NCI-H774 (cell line): ENCODE measurements at places on chromosomes 5 and 9.
A peak's percentile ranks its signal among the peaks of the same experiment; 100 is the strongest.

DNA sequence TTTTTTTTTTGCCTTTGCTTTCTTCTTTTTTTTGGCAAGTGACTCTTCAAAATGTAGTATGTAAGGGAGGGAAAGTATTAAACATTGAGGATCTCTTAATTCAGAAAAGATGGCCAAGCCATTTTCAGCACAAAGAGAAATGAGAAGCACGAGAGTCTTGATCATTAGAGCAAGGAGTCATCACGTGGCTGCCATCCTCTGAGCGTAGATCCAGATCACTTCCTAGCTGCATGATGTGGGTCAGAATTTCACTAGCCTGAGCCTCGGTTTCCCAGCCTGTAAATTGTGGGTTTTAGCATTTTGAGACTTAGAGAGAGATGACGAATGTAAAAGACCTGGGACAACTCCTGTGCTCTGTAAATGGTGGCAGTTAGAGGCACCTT is 312.9 kb downstream of the ARHGEF28 start:
- no peak for DNase-seq

- DNase-seq, result peak; percentile 60
Measured at GRCh38 chr9:107489144-107489673, 360 bp downstream of the KLF4 start.

- DNase-seq, result no peak
Measured at GRCh38 chr9:7324152-7324598, 475.4 kb downstream of the DMAC1 start.

- no peak for DNase-seq
Measured at GRCh38 chr5:65244031-65244430, 237.7 kb downstream of the ADAMTS6 start.

DNA sequence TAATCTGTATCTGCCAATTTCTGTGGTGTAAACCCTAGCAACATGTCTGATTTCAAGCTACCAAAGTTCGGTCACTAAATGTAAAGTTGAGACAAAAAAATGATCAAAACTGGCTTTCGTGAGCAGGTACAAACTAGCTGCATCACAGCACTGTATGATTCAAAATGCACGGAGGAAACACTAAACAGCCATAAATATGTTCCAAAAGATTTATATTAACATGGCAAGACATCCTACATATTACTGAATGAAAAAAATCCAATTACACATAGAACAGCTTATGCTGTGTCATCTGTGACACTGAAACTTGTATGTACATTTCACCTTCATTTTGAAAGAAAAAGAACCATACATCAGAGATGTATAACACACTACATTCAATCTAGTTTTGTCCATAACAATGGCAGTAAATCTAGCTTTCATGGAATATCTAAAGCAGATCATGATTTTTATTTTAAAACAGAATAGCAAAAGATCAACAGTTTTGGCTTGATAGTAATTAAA is 14.4 kb downstream of the GNAQ start:
- DNase-seq, result no peak

GRCh38 chr9:122126331-122127261 is 33.0 kb downstream of the NDUFA8 start:
- no peak for DNase-seq

DNA sequence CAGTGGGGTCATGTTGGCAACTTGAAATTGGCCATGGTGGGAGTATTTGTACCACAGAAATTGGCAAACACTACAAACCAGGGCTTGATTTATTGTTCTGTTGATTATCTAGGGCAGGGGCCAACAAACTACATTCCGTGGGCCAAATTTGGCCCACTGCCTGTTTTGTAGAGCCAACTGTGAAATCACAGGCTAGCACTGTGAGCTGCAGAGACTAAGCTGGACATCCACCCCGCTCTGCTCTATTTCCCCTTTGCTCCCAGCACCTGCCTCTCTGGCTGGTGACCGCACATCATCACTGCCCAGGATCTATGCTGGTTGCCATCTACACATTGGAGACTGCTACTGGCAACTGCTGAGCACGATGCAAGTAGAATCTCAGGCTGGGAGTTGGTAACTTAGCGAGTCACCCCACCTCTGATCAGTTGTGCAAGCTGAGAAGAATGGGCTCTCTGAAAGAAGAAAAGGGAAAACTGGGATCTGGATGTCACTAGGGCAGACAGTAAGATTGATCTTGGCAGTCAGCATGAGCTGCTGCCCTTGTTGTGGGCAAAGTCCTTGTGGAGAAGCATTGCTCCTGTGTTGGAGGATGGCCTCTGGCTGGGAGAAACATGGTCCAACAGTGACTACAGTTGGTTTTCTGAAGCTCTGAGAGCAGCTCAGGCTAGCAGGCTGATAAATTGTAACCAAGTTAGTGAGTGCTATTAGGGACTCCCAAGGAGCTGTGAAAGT is 144.7 kb upstream of the RAD23B start:
- no peak for DNase-seq

DNA sequence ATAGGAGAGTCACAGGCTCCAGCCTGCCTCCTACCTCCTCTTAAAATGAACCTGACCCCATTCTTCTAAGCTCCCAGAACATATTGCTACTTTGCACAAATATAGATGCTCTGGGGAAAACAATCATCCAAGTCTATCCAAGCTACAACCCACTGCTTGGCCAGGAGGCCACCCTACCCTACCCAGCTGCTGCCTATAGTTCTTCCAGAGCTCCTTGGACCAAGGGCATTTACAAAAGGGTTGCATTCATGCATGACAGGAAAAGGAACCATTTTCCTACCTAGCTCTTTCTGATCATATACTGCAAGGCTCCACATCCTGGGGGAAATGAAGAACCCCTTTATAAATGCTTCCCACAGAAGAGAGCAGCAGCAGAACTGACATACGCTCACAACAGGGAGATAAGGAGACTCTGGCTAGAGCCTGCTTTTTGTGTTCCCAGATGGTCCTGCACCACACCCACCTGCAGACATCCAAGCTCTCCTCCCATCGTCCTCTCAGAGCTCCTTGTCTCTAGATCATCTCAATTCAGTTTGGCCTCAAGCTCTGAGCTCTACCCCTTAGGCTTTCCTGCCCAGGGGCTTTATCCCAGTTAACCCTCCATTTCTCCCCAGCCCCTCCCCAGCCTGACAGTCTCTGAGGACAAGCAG is 185.5 kb downstream of the SPOCK1 start:
- no peak for DNase-seq

GRCh38 chr5:154829589-154830218 is 20.7 kb downstream of the FAXDC2 start:
- DNase-seq, result no peak

- no peak for DNase-seq
Measured at GRCh38 chr5:176396330-176396729, 7.8 kb downstream of the HIGD2A start.

DNA sequence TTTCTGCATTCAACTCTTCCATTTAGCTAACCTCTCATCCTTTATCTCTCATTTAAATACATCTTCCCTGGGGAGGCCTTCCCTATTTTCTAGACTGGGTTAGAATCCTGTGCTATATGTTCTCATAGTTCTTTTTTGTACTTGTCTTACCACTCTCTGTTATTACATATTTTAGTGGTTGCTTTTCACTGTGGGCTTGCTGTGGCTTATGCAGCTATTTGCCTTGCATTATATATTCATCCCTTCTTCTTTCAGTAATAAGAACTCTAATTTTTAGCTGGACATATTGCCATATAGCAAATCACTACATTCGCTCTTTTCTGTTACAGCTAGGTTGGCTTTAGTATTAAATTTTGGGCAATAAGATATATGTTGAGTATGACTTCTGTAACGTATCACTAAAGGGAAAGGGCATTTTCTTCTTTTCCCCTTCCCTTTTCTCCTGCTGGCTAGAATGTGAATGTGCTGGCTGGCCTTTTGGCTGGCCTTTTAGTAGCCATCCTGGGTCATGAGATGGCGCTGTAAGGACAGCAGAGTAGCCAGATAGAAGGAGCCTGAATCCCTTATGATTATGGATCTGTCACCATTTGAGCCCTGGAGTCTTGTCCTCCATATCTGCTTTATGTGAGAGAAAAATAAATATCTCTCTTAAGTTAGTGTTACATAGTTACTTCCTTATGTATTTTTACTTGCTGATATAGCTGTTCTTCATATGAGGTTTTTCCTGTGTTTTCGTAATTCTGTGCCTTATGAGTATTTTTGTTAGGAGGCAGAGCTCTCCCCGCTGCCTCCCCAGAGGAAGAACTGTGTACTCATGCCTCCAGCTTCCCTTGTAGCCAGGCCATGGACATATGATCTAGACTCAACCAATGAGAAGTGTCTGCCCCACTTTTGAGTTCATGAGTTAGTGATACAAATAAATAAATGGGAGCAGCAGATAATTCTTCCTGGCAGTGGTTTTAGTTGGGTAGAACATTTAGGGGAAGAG is 65.8 kb downstream of the NDUFAF2 start:
- no peak for DNase-seq

GRCh38 chr5:113195251-113195650 is 218.7 kb downstream of the DCP2 start:
- DNase-seq, result no peak

GRCh38 chr9:98900244-98900643 is 43.5 kb upstream of the COL15A1 start:
- DNase-seq, result no peak

DNA sequence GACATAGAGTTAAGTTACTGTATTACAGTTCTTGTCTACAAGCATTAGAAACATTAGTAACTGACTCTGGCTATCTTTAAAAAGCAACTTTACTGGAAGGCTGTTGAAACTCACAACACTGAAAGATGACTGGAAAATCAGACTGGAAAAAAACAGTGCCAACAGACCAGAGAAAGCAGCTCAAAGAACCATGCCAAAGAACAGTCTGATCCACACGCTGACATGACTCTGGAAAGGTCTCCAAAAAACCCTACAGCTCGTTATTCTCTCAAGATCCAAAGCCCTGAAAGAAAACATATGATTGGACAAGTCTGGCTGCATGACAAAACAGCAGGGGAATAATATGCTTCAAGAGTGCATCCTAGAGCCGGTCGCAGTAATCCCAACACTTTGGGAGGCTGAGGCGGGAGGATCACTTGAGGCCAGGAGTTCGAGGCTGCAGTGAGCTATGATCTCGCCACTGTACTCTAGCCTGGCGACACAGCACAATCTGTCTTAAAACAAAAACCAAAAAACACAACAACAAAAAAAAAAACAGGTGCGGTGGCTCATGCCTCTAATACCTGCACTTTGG is 5.6 kb downstream of the GOLPH3 start:
- no peak for DNase-seq

DNA sequence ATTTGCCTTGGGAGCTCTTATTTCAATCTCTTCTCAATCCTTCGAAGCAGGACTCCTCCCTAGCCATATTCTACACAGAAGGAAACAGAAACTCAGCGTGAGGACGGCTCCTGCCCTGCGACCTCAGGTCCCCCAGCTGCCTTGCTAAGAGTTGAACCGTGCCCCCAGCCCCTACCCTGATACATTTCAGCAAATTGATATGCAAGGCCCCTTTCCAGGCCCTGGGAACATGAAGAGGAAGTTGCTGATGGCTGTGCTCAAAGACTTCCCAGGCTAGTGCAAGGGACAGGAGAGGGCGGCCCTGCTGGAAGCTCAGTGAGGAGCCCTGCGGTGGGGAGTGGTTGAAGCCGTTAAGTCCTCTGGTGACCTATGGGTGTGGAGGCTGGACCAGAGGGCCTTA is 41.5 kb downstream of the BOD1 start:
- no peak for DNase-seq

DNA sequence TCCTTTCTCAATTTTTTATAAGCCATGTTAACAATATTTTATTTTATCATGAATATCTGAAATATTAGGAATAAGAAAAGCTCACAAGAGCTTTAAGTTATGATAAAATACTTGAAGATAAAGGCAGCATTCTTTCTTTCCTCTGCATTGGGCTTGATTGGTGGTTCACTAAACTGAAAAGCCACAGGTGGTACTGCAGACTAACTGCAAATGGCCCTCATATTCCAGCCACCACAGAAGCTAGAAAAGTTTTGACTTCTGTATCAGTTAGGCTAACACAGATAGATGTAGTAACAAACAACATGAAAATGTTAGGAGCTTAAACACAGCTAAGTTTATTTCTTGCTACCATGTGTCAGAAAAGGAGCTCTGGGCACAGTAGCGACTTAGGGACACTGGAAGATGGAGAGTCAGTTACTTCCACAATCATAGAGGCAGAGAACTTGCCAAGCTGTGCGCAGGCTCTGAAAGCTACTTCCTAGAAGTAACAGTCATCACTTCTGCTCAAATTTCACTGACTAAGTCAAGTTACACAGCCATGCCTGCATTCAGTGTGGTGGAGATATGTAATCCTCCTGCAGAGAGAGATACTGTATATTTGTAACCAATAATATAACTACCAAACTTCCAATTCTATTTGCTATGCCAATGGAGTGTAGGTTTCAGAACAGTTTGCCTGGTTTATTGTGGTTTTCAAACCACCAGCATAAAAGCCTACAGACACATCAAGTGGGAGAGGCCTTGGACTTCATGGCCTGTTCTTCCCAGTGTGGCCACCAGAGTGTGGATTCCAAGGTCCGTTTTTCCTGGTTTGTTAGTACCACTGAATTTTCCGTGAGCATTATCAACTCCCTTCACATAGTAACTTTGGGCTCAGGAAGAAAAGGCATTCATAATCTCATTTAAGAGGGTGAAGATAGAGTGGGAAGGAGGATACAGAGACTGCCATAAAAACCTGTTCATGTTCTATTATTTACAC is 268.3 kb downstream of the PJA2 start:
- no peak for DNase-seq

DNA sequence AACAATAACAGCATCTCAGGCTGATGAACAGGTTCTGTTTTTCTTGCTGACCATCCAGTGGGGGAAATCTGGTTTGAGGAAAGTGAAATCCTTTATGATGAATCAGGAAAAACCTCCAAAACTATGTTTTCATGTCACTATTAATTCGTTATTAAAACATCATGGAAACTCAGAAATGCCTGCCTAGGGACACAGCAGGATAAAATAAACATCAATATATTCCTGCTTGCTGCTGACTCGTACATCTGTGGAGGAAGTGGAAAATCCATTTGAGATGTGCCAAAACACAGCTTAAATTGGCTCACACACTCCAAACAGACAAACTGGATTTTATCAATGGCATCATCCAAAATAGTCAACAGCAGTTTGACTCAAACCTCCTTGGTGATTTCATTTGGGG is 53.0 kb downstream of the TEK start:
- no peak for DNase-seq

- DNase-seq, result peak; percentile 66
Measured at GRCh38 chr5:151020304-151021110, at the start of gene GPX3. GPX3 (plus strand) TSS chr5:151020591; CDS start chr5:151020655, 64 bp downstream.

GRCh38 chr5:43780586-43780985 is 177.6 kb downstream of the NNT start:
- no peak for DNase-seq

DNA sequence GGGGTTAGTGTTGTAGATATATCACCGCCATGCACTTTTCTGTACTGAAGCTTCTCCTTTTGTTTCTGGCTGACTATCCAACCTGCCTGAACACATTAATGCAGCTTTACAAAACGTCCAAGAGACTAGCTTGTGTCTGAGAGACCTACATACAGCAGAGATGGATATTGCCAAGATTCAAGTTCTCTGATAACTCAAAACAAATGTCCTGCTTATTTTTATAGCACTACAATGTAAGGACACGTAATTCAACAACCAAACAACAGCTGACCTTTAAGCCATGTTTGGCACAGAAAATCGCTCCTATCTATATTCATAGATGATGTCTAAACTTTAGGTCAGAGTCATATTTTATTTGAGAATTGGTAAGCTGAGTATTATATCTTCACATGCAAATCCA is 76.2 kb upstream of the NTRK2 start:
- no peak for DNase-seq

- DNase-seq, result no peak
Measured at GRCh38 chr5:7794823-7795222, 56.1 kb downstream of the CFAP90 start.

GRCh38 chr9:106708475-106709146 is 154.4 kb upstream of the ZNF462 start:
- DNase-seq, result no peak

- DNase-seq, result peak; percentile 95
Measured at GRCh38 chr9:137070201-137070905, at the start of gene SAPCD2. SAPCD2 (minus strand) TSS chr9:137070557; CDS start chr9:137070460, 97 bp downstream.
